ENCODE measurements at places on chromosomes 11 and 22.

DNA sequence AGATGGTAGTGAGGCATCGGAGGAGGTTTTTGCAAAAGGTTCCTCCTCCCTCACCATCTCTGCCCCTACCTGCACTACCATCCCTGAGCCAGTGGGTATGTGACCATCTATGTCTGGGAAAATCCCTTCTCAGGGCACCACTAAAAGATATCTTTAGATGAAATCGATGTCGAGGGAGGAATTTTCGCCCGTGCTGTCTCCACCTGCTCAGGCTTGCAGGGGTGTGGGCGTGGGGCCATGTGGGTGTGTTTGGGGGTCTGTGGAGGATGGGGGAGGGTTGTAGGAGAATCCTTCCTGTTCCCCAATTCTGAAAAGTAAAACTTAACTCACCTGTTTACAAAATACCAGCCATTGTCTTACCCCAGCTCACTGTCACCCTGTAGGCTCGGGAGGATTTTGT lies 12.4 kb downstream of the MPPED1 start:
- peak; percentile 59 for DNase-seq

- DNase-seq, result no peak
Observed at GRCh38 chr22:32852395-32853251, 51.1 kb downstream of the TIMP3 start.

DNA sequence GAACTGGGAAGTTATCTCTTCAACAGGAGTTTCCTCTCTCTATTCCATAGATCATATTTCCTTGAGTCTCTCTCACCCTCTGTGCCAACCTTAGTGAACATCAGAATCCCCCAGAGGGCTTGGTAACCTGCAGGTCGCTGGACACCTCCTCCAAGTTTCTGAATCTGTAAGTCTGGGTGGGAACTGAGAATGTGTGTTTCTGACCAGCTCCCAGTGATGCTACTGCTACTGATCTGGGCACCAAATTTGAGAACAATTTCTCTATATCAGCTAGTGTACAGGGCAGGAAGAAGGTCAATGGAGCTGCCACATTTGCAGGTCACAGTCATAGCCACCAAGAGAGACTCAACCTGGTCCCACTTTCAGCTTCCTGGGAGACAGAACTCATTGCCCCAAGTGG lies 62.9 kb downstream of the RCN1 start:
- DNase-seq, result no peak

DNA sequence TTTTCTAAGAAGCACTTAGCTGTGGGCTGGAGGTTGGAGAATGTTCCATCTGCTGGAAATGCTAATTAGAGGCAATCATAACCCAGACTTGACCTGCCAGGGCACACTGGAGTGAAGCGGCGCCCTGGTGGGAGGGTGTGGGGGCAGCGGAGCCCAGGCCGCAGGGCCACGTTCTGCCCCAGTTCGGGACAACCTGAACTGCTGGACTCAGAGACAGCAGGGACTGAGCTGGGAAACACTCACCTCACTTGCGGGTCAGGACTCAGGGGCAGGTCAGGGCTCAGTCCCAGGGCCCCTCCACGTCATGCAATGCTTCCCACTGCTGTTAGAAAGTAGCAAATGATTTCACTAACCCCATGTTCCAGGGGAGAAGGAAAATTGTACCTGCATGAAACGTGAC lies 316.4 kb downstream of the NTM start:
- no peak for DNase-seq

GRCh38 chr11:122141725-122142124 lies 25.7 kb upstream of the BLID start:
- DNase-seq, result no peak

DNA sequence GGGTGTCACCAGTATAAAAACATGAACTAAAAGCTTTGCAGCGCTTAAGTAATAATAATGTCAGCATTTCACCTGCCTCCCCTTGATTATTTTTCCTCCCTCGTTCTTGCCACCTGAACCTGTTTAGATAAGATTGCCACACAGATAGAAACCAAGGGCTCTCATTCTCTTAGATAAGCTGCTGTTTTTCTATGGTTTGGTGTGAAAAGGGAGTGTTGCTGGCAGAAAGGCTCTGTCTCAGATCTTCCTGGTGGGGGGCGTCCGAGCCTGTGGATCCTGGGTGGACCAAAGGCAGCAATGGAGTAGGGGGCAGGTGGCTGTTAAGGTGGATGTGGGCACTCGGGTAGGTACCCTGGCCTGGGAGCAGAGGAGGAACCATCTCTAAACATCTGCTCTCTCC lies 147.5 kb downstream of the ST3GAL4 start:
- no peak for DNase-seq

DNA sequence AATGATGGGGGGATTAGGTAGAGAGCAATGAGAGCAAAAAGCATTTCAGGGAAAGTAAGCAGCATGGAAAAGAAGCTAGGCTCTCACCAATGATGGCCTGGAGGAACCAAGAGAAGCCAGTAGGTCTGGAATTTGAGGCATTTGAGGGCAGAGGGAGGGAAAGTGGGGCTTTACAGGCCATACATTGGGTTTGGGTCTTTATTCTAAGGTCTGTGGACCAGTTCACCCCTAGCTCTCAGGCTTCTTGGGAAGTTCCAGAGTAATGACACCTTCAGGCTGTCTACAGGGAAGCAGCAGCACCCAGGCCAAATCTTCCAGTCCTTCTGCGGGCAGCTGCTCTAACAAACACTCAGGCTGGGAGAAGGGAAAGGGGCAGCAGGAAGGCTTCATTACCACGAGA lies 29.4 kb downstream of the ARFGAP2 start:
- no peak for DNase-seq
